ENCODE measurements at places on chromosomes 16 and 17.
A peak's percentile ranks its signal among the peaks of the same experiment; 100 is the strongest.

- peak; percentile 77 for DNase-seq
Measured at GRCh38 chr17:1179112-1179817, 516 bp downstream of the ABR start.

DNA sequence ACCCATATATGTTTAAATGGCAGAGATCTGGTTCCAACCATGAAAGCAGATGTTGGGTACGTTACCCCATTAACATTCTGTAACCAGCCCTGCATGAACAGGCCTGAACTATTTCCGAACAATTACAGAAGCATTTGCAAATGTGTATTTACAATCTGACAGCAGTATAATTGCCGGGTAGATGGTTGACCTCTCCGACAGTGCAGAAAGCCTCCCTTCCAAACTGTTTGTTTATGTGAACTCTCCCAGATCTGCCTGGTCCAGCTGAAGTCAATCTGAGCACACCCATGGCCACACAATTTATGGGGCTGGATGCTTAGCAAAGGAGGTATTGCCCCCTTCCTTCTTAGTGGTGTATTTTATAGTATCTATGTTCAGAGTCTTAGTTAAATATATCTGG is 21.8 kb downstream of the NUDT7 start:
- DNase-seq: no peak

DNA sequence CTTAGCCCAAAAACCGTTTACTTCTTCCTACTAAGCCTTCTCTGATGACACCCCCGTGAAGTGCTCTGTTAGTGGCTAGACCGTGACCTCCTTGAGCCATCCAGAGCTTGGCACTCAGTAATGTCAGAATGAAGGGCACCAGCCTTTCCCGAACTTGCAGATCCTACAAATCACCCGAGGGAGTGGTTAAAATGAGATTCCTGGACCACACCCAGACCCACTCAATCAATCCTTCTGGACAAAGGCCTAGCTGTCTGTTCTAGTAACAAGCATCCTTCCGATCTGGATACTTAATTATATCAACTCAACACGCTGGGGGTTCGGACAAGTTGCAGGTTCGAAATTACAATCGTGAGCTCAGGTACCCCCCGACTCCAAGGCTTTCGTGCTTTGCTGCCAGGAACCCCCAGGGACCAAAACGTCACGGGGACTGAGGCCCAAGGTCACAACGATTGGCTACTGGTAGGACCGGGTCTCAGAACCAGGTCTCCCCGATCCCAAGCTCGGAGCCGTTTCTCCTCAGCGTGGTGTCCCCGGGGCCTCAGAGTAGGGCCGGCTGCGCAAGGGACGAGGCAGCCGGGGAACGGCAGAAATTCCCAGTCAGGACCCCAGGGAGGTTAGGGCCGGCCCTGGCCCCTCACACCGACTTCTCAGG is 527 bp downstream of the CIAPIN1 start:
- DNase-seq: no peak

- DNase-seq: no peak
Measured at GRCh38 chr16:84380405-84380804, 12.1 kb downstream of the ATP2C2 start.

- peak; percentile 92 for DNase-seq
Measured at GRCh38 chr17:39200070-39200879, at the start of gene RPL19. Gene RPL19 (plus strand): TSS chr17:39200283. CDS start chr17:39200345, 62 bp downstream.

GRCh38 chr16:88830258-88830657 is 18.5 kb upstream of the APRT start:
- no peak for DNase-seq

GRCh38 chr17:75096082-75096625 is 8.4 kb downstream of the SLC16A5 start:
- DNase-seq: peak; percentile 76

DNA sequence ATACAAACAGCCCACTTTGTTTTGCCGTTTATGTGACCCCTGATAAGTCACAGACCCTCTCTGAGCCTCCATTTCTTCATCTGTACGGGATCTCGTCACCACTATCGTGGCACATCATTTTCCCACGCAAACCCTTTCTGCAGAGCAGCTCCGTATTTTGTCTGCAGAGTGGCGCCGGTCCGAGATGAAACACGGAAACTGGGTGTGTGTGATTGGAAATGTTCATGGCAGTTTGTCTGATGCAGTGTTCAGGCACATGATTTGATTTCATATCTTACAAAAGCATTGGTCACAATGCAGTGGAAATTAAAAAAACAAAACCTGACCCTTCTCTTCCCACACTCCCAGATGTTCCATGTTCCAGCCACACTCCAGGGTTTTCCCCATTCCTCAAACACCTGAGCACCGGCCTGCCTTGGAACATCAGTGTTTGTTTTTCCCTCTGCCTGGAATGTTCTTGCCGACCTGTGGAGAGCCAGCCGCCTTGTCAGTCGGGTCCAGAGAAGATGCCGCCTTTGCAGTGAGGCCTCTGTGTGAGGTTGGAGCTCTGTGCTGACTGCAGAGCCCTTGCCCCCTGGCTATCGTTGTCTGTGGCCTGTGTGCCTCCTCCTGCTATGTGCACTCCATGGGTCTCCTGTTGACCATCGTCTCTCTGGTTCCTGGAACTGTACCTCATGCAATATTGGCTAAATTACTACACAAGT is 39.2 kb downstream of the NT5M start:
- peak; percentile 17 for DNase-seq

DNA sequence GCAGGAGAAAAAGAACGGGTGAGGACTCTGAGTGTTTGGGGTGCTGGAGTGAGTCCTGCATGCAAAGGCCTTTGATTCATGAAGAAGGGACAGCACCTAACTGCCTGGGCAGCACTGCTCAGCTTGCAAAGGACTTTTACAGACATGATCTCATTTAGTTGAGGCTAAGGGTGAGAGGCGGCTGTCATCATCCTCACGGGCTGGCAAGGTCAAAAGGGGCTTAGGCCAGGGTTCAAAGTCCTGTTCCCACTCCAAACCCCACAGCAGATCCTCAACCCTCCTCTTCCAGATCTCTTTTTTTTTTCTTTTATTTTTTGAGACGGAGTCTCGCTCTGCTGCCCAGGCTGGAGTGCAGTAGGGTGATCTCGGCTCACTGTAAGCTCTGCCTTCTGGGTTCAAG is 4.8 kb downstream of the RHBDF2 start:
- no peak for DNase-seq

- DNase-seq: peak; percentile 61
Measured at GRCh38 chr16:57882792-57883191, 80.5 kb upstream of the KIFC3 start.

DNA sequence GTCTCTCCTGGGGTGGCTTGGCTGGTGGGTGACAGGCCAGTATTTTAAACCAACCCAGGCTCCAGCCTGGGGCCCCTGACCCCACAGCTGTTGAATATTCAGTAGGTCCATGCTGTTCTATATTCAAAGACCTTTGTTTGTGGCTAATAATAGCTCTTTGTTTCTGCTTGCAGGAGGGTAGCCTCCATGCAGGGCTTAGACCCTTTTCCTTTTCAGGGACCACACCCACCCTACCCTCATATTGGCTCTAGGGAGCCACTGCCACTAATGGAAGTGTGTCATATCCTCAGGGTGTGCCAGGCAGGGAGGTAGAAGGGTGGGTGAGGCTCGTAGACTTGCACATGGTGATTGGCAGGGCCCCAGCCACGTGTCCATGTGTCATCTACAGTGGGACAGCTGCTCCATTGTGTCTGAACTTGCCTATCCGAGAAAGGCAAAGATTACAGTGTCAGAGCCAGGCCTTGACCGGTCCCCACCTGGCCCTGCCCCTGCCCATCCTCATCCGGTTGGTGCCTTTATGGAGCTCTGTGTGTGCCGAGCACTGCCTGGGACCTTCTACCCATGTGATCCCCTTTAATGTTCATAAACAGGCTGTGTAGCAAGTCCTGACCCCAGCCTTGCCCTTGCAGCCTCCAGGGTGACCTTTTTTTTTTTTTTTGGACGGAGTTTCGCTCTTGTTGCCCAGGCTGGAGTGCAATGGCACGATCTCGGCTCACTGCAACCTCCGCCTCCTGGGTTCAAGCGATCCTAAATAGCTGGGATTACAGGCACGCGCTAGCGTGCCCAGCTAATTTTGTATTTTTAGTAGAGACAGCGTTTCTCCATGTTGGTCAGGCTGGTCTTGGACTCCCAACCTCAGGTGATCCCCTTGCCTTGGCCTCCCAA is 22.1 kb downstream of the TMC7 start:
- peak; percentile 78 for DNase-seq

- no peak for DNase-seq
Measured at GRCh38 chr16:73413830-73414190, 365.9 kb upstream of the ZFHX3 start.

GRCh38 chr17:58052945-58053715 is 30.1 kb upstream of the DYNLL2 start:
- DNase-seq: no peak

GRCh38 chr16:86893506-86893905 is 315.2 kb downstream of the FOXL1 start:
- no peak for DNase-seq

DNA sequence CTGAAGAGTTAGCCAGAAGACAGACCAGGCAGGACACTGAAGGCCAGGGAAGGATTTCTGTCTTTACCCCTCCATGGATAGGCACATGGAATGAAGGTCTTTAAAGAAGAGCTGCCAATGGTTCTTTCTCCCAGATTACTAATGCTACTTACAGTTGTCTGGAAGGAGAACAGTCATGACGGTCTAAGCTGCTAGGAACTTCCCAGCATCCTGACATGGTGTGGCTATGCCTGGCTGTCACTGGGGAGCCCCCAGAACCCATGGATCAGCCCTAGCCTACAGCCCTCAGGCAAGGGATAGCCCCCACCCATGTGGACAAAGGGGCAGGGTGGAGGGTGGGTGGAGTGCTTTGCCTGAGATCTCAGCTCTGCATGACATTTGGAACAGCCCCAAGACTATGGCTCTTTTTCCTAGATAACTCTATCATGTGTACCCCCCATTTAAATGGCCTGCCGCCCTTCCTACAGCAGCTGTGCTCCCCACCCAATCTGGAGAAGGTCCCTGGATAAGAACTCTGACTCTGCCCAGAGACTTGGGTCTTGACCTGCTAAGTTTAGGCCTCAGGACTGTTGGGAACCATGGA is 9.2 kb upstream of the KAT7 start:
- DNase-seq: no peak

- peak; percentile 79 for DNase-seq
Measured at GRCh38 chr16:50671644-50672260, 9.4 kb downstream of the SNX20 start.
